ENCODE measurements at places on chromosomes 4 and X. TPM values are rescaled to one million over a fixed set of nuclear protein-coding genes. Genes with fewer than 3 reads are reported as not detected.

PWWP3B gene
- total RNA-seq = not detected

NKX3-2 gene
- 1.5 TPM for total RNA-seq

LYAR gene
- total RNA-seq = 17.5 TPM

AFF2 gene
- not detected for total RNA-seq

ARHGAP36 gene
- not detected for total RNA-seq

ADGRG2 gene
- 0.46 TPM for total RNA-seq

CCDC110 gene
- total RNA-seq = not detected

ARMCX1 gene
- 23.9 TPM for total RNA-seq

PNMA3 gene
- total RNA-seq = not detected

SOWAHB gene
- not detected for total RNA-seq

NWD2 gene
- total RNA-seq = not detected

TMEM164 gene
- total RNA-seq = 19.6 TPM

MAGEA10 gene
- total RNA-seq = not detected

SCRG1 gene
- not detected for total RNA-seq

ADGRL3 gene
- not detected for total RNA-seq

CT45A10 gene
- total RNA-seq = not detected

TBX22 gene
- total RNA-seq = not detected

BLTP1 gene
- 8.2 TPM for total RNA-seq

ACSL4 gene
- 36.5 TPM for total RNA-seq

DCLK2 gene
- 1.4 TPM for total RNA-seq

AREG gene
- not detected for total RNA-seq

RBM3 gene
- 291 TPM for total RNA-seq

BMX gene
- total RNA-seq = not detected

OCIAD1 gene
- 80.6 TPM for total RNA-seq

SLC6A8 gene
- 12.8 TPM for total RNA-seq

IGSF1 gene
- not detected for total RNA-seq

TKTL2 gene
- total RNA-seq = not detected

SH2D1A gene
- total RNA-seq = not detected

GUF1 gene
- 8.1 TPM for total RNA-seq

CT45A5 gene
- total RNA-seq = not detected

PAGE4 gene
- not detected for total RNA-seq

CENPVL2 gene
- not detected for total RNA-seq

XG gene
- not detected for total RNA-seq

SLC26A1 gene
- total RNA-seq = not detected

STPG2 gene
- total RNA-seq = not detected

GLRB gene
- total RNA-seq = 3.9 TPM

APLN gene
- 7.2 TPM for total RNA-seq

SPARCL1 gene
- not detected for total RNA-seq

FAT4 gene
- total RNA-seq = 5.6 TPM

PAGE2 gene
- not detected for total RNA-seq

GAGE12J gene
- not detected for total RNA-seq

MAML3 gene
- total RNA-seq = 0.13 TPM

GC gene
- not detected for total RNA-seq

ZMAT1 gene
- not detected for total RNA-seq

TLR1 gene
- total RNA-seq = 0.07 TPM

GCNA gene
- total RNA-seq = 1.4 TPM

TLR8 gene
- total RNA-seq = not detected

SMIM10L2A gene
- 0.46 TPM for total RNA-seq

USP26 gene
- not detected for total RNA-seq

RTL5 gene
- total RNA-seq = 0.03 TPM

CENPI gene
- 21.9 TPM for total RNA-seq

FGD1 gene
- 8.2 TPM for total RNA-seq

All from MG63 (cell line).